ENCODE measurements at places on chromosomes 4 and X.

- DNase-seq: no peak
Measured at GRCh38 chr4:13902146-13902545, 274.6 kb upstream of the BOD1L1 start.

DNA sequence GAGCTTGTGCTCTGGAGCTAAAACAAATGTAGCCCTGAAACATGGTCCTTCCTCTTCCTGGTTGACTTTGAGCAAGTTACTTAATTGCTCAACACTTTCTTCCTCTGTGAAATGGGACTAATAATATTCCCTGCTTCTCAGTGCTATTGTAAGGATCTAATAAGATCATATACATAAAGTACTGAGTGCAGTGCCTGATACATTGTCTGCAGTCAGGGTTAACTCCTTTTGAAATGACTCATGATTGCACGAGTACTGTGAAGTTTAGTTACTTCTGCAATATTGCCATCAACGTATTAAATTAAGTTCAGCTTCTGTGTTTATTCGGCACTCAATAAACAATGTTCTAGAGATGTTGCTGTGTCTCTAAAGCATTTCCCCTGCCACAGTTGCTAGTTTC, 91.8 kb upstream of the HPRT1 start:
- no peak for DNase-seq

- DNase-seq: no peak
Measured at GRCh38 chr4:159379836-159380235, 277.0 kb downstream of the RAPGEF2 start.

GRCh38 chrX:3651277-3651676, 62.2 kb downstream of the PRKX start:
- no peak for DNase-seq

GRCh38 chrX:46326161-46326560, 219.1 kb downstream of the ZNF674 start:
- no peak for DNase-seq

DNA sequence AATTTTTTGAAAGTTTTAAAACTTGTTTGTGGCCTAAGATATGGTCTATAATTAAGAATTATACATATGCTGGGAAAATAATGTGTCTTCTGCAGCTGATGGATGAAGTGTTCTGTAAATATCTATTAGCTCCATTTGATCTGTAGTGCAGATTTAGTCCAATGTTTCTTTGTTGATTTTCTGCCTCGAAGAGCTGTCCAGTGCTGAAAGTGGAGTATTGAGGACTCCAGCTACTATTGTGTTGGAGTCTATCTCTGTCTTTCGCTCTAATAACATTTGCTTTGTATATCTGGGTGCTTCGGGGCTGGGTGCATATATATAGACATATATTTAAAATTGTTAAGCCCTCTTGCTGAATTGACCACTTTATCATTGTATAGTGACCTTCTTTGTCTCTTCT, 2127.3 kb downstream of the PCDH7 start:
- DNase-seq: no peak

- DNase-seq: no peak
Measured at GRCh38 chrX:69614886-69615285, 1.0 kb upstream of the EDA start.

GRCh38 chr4:141153751-141154510, 20.7 kb upstream of the RNF150 start:
- DNase-seq: no peak

- no peak for DNase-seq
Measured at GRCh38 chr4:13528821-13529127, 15.5 kb downstream of the NKX3-2 start.
